Forelimb muscle (tissue), 1 donor: ENCODE measurements at places on chromosomes 7 and 10.
A peak's percentile ranks its signal among the peaks of the same experiment; 100 is the strongest.

DNA sequence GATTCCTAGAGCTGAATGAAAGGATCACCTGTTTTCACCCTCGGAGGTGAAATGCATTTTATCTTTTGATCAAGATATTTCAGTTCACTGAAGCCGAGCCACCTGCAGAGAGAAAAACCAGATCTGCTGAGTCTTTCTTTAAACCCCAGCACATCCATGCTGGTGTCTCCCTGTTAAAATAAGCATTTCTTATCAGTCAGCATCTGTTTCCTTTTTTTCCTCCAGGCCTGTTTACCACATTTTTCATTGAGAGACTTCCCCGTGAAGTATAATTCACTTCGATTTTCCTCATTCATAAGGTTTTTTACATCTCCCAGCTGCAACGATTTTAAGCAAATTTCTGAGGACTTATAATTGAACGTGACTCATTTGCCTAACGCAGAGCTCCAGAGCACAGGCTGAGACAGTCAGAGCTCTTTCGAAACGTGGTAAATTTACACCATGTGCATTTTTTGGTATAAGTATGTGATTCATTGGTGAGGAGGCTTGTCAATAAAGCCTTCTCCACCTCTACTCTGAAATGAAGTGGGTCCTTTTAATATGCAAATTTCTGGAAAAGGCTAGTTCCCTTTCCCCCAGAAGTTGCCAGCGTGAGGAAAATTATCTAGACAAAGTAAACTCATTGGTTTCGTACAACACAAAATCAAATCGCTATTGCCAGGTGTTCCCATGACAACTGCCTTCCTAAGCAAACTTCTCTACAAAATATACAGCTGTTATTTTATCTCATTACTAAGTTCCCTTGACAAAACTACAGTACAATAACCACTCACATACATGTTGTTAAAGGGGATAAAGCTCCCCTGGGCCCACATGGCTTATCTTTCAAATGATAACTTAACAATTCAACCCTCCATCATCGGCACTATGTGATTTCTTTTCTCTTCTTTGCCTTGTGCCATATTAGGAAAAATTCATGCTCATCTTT, 374.8 kb upstream of the AKR1E2 start:
- DNase-seq: peak; percentile 41

DNA sequence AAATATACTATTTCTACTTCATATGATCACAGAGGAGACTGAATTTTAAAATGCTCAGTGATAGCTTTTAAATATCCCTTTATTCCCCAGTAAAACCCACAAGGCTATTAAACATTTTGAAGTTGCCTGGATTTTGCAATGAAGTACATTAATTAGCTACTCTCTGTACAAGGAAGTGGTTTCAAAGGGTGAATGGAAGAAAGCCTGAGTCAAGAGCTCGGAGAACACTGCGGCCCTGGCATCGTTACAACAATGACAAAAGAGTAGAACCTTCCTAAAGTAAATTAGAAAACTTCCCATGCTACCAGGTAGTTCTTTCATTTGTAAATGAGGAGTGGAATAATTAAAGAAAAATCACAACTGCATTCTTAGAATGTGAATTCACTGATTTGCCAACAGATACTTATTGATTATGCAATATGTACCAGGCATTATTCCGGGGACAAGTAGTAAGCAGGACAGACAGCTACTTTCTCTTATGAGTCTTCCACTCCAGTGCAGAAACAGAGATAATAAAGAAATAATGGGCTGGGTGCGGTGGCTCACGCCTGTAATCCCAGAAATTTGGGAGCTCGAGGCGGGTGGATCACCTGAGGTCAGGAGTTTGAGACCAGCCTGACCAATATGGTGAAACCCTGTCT, 63.0 kb downstream of the ZNF22 start:
- no peak for DNase-seq

- DNase-seq: no peak
Measured at GRCh38 chr10:5534051-5534821, 9.5 kb downstream of the CALML3 start.

DNA sequence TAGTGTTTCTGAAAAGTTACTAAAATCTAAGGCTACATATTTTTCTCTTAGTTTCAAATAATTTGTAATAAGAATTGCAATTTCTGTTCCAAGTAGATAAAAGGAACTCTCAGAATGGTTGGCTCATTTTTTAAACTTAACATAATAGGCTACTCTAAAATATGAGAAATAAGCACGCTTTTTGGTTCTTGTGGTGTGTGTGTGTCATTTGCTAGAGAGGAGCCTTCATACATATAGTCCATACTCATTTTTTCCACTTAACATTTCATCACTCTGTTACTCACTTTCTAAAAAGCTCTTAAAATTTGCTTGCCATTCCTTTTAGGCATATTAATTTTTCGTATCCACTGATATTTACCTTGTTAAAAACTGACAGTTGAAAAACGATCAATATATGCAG, 74.0 kb upstream of the VWDE start:
- no peak for DNase-seq

DNA sequence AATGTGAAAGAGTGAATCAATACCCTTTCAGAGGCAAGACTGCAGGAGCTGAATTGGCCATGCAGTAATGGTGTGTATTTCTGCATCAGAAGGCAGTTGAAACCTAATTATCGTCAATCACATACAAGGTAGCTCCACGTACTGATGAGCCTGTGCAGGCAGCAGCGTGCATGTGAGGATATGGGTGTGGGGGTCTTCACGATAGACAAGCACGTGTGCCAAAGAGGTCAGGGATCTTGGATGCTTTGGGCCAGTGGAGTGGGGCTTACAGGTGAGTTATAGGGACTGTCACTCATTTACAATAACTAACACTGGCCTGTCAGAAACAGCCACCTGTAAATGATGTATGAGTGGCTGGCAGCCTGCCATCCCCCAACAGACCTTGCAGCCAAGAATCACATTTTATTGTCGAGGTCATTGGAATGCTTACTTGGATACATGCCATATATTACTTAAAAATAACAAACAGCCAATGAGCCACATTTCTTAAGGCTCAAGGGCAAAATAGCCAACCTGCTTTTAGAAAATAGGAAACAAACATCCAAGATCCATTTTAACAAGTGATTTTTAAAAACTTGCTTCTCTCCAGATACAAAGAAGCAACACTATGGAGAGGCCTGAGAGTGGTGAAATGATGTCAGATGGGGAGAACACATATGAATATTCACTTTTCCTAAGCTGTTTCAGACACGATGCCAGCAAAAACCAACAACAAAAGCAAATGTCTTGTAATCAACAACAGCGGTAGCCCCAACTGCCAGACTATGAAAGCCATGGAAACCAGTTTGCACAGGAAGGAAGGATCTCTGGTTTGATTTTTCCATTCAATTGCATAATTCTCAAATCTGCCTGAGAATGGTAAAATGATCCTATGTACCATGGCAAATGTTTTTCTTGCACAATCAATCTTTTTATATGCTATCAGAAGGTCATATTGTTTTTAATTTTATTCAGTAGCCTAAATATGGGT, 210.7 kb downstream of the SKAP2 start:
- DNase-seq: no peak

DNA sequence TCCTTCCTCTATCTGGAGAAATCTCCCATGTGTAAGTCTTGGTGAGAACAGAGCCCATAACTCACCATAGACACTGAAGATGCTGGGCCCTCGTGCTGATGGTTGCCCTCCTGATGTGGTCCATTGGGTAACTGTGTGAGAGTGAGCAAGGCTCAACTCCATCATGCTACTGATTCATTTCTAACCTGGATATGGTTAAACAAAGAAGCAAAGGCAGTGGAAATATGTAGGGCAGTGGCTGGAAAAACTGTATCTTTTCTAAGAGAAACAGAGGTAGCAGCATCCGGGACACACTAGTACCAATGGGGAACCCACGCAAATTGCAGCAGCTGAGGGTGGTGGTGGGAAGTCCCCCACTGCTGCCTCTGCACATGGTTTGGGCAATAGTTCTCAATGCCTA, 221.7 kb downstream of the KLF6 start:
- DNase-seq: no peak

- no peak for DNase-seq
Measured at GRCh38 chr10:24262929-24263590, 54.1 kb downstream of the KIAA1217 start.

DNA sequence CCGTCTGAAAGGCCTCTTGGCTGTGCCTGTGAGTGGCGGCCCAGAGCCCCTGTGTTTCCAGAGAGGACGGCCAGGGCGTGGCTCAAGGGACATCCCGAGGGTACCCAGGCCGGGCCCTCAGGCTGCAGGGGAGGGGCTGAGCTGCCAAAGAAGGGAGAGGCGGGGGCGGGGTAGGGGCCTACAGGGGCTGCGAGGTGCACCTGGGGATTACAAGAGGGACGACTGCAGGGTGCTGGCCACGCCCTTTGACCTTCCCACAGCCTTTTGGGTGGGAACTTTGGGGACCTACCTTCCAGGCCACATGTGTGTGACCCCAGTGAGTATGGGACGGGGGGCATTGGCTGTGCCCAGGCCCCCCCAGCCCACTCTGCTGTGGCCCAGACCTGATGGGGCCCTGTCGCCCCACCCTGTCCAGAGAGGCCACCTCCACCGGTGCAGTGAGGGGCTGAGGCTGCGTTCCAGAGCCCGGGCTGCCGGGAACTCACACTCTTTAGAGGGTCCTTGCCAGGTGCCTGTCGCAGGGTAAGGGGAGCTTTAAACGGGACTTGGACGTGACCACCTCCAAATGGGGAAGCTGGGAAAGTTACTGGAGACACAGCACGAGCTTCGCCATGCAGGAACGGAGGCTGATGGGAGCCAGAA, 19.0 kb upstream of the NKX6-2 start:
- DNase-seq: no peak

- peak; percentile 17 for DNase-seq
Measured at GRCh38 chr10:92965314-92965713, 95.3 kb upstream of the CYP26C1 start.

DNA sequence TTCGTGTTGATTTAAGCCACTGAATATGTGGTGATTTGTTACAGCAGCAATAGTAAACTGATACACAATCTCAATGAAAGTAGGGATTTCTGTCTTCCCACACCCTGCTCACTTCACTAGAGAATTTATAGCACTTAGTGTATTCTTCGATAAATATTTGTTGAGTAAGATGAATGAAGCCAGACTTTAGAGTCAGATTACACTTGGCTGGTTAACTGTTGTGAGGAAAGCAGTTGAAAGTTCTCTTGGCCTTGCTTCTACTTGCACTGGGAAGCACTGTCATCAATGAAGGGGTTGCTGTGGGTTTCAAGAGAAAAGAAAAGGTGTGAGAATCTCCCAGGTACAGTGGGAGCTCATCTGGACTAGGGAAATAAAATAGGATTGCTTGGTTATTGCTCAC, 82.1 kb upstream of the IGFBP3 start:
- no peak for DNase-seq

- DNase-seq: no peak
Measured at GRCh38 chr7:127678947-127679346, 27.0 kb downstream of the SND1 start.
